Left renal cortex interstitium (tissue), 4 donors: ENCODE measurements at places on chromosomes 16 and 17.

DNA sequence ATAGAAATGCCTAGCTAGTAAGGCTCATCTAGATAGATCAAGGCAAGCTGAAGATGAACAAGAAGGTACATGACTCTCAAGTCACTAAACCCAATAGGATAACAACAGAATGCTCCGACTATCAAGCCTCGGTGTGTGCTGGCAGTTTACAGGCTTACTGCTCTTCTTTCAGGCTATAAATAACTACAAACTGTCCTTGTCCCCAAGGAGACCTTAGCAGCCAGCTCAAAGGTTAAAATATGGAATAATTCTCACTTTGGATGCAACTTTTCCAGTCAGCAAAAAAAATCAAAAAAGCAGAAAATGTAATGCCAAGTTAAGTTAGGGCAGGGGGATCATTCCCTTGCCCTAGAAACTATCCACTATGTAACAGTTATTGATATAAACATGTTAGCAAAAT lies 44.6 kb downstream of the SPOP start:
- no peak for DNase-seq

DNA sequence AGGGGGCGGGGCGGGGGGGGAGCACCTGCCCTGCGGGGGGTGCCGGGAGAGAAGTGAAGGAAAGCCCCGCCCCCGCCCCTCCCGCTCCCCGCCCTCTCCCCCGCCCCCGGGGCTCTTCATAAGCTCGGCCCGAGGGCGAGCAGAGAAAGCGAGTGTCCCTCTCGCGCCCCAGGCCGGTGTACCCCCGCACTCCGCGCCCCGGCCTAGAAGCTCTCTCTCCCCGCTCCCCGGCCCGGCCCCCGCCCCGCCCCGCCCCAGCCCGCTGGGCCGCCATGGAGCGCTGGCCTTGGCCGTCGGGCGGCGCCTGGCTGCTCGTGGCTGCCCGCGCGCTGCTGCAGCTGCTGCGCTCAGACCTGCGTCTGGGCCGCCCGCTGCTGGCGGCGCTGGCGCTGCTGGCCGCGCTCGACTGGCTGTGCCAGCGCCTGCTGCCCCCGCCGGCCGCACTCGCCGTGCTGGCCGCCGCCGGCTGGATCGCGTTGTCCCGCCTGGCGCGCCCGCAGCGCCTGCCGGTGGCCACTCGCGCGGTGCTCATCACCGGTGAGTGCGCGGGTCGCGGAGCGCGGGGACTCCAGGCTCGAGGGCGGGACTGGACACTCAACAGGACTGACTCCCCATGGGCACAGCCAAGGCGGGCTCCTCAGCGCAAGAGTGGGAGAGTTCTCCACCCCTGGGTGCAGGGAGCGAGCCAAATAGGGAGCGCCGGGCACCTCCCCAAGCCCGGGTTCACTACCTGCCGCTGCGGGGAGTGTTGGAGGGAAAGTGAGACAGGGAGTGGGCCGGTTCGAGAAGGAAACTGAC lies at the start of gene HSD11B2:
HSD11B2 (plus strand) TSS at position 145 of the 798 bp plus-strand sequence; CDS start at position 273, 128 bp downstream.
- no peak for DNase-seq

- no peak for DNase-seq
Observed at GRCh38 chr17:55546481-55546880, 35.2 kb upstream of the SMIM36 start.

GRCh38 chr16:138049-138417 lies 440 bp downstream of the NPRL3 start:
- no peak for DNase-seq

DNA sequence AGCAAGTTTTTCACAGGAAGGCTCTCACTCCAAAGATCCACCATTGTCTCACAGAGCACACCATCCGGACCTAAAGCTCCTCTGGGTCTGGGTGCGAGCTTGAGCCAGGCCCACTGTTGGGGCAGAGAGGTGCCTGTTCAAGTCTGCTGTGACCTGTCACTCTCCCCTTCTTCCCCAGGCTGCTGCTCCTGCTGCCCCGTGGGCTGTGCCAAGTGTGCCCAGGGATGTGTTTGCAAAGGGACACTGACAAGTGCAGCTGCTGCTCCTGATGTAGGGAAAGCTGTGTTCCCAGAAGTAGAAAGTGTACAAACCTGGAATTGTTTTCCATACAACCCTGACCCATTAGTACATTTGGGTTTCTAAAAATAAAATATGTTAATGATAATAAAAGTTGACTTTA lies 4.8 kb upstream of the MT1X start:
- no peak for DNase-seq

DNA sequence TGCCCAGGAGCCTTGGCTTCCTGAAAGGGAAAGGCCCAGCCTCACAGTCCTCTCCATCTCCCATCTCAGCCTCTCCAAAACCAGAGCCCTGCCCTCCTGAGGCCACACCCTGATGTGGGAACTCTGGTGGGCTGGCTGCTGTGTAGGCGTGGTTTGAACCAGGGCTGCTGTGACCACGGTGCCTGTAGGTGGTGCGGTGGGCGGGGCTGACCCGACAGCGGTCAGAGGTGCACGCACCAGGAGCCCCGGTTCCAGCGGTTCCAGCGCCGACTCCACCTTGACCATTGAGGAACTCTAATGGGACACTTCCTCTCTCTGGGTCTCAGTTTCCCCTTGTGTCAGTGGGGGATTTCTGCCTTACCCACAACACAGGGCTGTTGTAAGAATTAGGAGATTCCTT lies 2.4 kb downstream of the RAP1GAP2 start:
- no peak for DNase-seq

DNA sequence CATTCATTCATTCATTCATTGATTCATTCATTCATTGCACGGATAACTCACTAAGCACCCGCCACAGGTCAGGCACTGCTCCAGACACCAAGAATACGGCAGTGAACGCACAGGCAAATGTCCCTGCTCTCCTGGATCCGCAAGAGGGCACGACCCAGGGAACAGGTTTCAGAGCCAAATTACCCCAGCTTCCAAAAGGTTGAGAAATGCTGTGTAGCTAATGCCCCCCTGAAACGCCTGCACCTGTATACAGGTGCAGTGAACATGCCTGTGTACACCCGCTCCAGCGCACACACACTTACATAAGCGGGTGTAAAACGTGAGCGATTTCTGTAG lies 9.6 kb upstream of the UBE2I start:
- DNase-seq = no peak

- no peak for DNase-seq
Observed at GRCh38 chr16:89074803-89075688, 18.6 kb upstream of the ACSF3 start.

- DNase-seq = no peak
Observed at GRCh38 chr16:81477697-81478693, 33.4 kb downstream of the CMIP start.

DNA sequence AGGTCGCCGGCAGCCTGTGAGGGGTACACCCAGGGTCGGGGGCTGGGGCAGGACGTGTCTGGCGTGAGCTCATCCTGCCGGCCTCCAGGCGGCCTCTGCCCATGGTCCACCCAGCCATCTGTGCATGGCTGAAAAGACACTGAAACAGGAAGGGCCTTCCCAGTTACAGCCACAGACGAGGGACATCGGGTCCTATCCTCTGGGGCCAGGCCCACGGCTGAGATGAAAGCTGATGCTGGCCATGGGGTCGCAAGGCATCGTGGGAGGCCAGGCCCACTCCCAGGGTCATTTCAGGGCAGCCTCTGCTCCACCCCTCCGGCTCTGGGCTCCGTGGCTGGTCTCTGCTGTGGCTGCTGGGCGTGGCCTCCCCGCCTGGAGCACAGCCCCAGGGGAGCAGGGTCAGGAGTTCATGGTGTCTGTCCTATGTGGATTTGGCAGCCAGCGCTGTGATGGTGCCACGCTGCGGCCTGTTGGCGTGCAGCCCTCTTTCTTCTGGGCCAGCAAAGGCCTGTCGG lies 16.6 kb upstream of the ATP6V0C start:
- no peak for DNase-seq

- DNase-seq = no peak
Observed at GRCh38 chr17:83062818-83063671, 16.4 kb upstream of the METRNL start.

DNA sequence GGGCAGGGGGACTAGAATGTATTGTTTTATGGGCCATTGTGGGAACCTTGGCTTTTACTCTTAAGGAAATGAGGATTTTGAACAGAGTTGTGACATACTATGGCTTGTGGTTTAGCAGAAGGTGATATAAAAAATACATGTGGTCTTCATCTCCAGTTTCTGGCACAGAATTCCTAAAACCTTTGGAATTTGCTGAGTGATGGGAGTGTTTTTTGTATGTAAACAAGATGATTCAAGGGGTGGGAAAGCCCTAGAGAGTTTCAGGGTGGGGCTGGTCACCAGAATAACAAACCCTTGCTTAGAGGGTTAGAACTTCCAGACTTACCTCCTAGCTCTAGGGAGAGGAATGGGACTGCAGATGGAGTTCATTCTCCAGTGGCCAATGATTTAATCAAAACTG lies 316.1 kb downstream of the PHKB start:
- no peak for DNase-seq

- DNase-seq = no peak
Observed at GRCh38 chr17:17053446-17054379, 11.5 kb downstream of the MPRIP start.

DNA sequence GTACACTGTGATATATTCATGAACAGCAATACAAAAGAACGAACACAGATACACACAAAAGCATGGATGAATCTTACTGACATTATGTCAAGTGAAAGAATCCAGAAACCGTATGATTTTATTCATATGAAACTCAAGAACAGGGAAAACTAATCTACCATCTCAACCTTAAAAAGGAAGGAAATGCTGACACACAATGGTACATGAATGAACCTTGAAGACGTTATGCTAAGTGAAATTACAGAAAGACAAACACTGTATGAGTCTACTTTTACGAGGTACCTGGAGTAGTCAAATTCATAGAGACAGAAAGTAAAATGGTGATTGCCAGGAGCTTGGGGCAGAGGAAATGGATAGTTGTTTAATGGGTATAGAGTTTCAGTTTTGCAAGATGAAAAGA lies 8.7 kb upstream of the PRKCB start:
- no peak for DNase-seq

DNA sequence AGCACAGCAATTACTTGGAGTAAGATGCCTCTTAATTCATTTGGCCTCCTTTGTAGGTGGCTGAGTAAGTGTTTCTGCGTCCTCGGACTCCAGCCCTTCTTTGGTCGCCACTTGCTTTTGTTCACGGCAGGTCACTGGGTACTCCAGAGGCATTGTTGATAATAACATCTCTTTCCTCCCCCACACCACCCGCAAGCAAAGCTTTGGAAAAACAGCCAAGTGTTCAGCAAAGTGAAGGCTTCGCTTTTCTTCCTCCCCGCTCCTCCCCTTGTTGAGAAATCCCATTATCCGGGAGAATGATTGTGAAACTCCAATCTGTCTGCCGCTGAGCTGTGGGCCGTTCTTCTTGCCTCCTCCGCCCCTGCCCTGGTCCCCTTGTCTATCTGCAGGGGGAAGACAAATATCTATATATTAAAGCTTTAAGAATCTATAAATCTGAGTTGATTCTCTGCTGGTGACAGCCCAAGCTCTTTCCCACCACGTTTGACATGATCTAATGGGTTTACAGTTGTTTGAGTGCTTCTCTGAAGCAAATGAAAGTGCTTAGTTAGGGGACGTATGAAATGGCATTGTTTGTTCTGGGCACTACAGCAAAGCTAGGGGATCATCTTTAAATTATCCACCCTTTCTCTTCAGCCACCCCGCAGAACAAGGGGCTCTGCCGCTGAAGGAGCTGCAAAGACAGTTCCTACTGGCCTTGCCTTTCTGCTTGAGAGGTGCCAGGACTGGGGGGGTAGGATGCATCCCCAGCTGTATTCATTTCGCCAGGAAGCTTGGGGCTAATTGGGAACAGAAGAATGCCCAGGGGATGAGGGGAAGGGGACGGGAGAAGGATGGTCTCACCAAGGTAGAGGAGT lies 167.1 kb downstream of the CCDC182 start:
- no peak for DNase-seq

GRCh38 chr16:15404792-15405191 lies 9.2 kb downstream of the MPV17L start:
- DNase-seq = no peak

DNA sequence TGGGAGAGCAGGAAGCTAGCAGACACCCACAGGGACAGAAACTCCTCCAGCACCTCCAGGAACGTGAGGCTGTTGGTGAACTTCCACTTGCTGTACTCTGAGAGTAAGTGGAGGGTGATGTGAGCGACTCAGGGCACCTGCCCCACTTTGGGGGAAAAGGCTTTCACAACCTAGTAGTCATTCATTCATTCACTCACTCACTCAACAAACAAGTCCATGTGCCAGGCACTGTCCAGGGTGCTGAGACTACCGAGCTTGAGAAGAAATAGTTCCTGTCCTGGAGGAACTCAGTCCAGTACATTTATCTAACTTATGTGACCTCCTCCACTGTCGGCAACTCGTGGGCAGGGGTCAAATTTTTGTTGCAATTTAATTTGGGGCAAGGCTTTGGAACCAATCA lies 26.6 kb downstream of the LGALS9 start:
- no peak for DNase-seq

GRCh38 chr16:81367821-81368220 lies 53.1 kb downstream of the GAN start:
- DNase-seq = no peak

DNA sequence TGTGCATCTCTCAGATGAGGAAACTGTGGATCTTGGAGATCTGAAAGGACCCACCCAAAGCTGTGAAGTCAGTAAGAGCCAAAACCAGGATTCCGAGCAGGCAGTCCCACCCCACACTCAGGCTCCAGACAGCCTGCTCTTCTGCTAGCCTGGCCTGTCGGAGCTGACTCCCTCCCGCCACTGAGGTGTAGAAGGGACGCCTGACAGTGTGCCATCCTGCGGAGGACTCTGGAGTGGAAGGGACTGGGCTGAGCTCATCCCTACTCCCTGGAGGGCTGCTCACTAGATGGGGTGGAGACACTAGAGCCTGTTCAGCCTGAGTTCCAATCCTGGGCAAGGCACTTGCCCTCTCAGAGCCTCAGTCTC lies 36.0 kb downstream of the WFDC1 start:
- DNase-seq = no peak

DNA sequence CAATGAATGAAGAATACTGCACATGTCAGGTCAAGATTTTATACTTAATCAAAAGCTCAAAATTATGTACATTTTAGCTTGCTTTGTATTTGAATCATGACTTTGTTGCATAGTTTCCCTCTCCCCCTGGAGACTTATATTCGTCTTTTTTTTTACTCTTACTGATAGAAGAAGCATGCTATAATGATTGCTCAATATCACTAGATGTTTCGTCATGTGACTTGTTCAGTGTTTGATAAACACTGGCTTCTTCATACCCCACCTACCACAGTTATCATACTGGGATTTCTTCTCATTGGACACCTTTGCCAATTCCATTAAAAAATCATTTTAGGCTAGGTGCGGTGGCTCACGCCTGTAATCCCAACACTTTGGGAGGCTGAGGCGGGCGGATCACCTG lies 148.7 kb downstream of the FTO start:
- no peak for DNase-seq
